HepG2 (cell line): ENCODE measurements at places on chromosomes 7 and 10.

DNA sequence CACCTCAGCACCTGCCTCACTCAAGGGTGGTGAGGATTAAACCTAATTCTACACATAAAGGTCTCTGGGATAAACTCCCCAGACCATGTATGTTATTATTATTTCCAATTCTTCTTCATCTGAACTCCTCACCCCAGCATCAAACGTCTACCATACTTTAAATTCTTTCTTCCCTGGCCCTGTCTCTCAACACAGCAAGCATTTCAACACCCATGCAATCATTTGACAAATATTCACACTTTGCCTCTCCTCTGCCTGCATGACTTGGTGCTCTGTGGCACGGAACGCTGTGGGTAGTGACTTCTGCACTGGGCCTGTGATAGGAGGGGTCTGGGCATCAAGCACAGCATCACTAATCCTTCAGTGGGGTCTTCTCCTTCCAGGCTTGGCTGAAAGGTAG lies 490.8 kb downstream of the TNS3 start:
- no peak for DNase-seq

- no peak for DNase-seq
These were observed 64.5 kb upstream of the NFE2L3 start for GRCh38 chr7:26087321-26088091.

DNA sequence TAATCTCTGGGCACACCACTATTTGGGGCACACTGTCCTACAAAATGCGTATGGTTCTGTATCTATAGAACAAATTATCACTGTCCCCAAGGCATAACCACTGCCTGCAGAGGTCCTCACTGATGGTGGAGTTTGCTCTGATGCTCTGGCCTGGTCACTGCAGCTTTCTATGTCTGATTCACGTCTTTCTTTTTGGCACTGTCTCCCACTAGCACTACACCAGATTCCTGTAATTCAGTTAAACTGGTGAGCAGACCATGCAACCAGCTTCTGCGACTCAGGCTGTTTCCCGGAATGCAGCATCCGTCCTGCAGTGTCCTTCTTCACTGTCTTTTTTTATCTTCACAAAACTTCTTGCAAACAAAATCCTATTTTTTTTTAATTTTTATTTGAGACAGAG lies 112.8 kb downstream of the KLF6 start:
- DNase-seq = no peak

DNA sequence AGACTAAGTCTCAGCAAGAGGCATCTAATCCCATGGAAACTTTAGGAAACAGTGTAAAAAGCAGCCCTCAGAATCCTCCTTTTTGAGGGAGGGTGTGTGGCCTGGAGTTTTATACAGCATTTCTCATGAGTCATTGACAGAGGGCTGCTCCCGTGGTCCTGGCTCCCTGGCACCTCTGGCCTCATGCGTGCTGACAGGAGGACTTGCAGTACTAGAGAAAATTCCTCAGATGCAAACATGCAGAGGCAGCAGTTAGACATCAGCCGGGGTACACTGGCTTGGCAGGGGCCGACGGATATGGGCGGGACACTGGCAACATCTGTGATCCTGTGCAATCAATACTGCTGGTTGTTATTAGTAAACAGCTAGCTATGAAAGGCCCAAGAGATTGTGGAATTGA lies 925.1 kb upstream of the CELF2 start:
- no peak for DNase-seq

DNA sequence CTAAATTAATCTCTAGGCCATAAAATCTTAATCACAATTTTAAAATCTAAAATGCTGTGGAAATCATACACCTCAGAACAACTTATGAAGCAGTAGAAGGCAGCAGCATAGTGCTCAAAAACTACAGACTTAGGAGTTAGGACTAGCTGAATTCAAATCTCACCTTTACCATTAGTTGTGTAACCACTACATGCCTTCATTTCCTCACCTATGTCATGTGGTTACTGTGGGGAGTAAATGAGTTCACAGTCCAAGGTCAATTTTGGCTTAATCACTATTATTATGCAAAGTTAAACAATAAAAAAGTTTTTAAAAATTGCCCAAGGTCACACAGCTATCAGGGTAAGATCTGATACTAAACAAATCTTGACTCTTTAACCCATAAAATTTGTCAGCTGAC lies 37.0 kb downstream of the SNX13 start:
- peak; percentile 30 for DNase-seq

DNA sequence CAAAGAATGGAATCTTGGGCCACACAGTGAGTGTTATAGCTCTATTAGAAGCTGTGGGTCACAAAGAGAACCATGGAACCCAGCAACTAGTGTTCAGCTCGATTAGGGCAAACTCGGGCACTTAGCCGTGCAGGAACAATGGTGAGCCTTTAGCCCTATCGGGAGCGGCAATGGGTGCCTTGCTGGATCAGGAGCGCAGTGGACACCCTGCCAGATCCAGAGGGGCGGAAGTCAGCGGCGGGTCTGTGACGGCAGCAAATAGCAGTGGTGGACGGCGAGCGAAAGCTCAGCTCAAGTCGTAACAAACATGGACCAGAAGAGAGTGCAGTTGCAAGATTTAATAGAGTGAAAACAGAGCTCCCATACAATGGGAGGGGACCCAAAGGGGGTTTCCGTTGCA lies 43.9 kb upstream of the NRG3 start:
- no peak for DNase-seq

DNA sequence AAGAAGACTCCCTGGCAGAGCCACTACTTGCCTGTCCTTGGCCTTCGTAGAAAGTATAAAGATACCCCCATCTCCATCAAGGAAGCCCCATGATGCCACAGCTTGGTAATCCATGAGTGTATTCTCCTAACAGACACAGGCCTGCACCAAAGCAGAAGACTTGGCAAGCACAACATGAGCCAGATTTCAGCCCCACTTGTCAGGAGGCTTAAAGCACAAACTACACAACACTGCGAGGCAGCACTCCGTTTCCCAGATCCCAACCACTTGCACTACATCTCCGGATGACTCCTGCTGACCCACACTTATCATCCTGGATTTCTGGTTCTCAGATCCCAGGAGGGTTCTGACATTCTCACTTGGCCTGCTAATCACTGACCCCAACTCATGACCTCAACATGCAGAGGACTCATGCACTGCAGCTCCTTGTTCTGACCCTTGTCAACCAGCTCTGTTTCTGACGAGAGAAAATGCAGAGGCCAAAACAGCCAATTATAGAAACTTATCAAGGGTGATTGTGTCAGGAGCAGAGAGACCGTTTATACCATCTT lies 100.8 kb downstream of the RELN start:
- DNase-seq = no peak

GRCh38 chr10:71136036-71136721 lies 76.2 kb upstream of the UNC5B start:
- DNase-seq = no peak
